ENCODE measurements at places on chromosomes 13 and 19. TPM values are rescaled to one million over a fixed set of nuclear protein-coding genes. Genes with fewer than 3 reads are reported as not detected.

GRIN3B gene
- 2.7 TPM for total RNA-seq

PLPPR3 gene
- 29.2 TPM for total RNA-seq

REXO1 gene
- total RNA-seq, result 35.5 TPM

TMEM145 gene
- total RNA-seq, result 0.70 TPM

DNA sequence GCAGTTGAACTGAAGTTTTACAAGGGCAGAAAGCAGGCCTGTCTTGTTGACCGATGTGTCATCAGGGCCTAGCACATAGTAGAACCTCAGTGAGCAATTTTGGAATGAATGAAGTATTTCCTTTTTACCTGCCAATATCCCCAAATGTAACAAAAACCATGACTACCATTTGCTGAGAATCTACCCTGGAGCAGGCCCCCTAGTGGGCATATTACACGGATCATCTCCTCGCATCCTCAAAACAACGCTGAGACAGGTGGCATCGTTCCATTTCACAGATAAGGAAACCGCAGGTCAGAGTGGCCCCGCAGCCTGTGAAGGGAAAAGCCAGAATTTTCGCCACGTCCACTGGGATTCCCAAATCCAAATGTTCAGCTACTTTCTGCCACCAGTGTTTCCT lies 77.9 kb downstream of the CACNA1A start:
- DNase-seq, result no peak

GRCh38 chr13:46712524-46712923 lies 84.4 kb downstream of the ESD start:
- DNase-seq, result no peak

DNA sequence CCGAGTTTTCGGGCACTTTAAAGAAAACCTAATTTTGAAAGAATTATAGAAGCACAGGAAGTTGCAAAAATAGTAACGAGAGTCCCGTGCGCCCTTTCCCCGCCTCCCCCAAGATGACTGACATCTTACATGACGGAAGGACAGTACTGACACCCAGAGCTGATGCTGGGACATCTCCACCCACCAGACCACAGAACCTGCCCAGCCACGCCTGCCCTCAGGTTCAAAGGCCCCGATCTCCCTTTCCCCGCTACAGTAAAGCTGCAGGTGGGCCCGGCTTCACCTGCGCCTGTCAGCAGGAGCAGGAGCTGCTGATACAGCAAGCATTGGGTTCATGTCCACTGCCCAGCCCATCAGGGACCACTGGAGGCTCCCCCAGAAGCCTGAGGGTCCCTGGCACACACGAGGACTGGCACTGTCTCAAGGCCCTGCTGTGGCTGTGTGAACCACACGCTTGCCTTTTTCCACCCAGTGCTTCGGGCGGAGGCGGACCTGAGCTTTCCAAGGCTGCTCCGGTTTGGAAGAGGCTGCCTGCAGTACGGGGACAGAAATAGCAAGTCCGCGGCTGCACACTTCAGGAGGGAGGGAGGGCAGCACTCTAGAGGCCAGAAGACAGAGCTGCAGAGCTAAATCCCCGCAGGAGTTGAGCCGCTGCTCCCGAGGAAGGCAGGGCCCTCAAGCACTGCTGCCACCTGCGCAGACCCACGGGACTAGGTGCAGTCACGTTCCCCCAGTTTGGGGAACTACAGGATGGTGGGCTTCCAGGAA lies 8.7 kb downstream of the MAP2K2 start:
- no peak for DNase-seq

GRCh38 chr19:44848812-44849447 lies 2.8 kb downstream of the NECTIN2 start:
- DNase-seq, result no peak

GRCh38 chr13:79407349-79407979 lies 1.4 kb upstream of the RBM26 start:
- no peak for DNase-seq

DNA sequence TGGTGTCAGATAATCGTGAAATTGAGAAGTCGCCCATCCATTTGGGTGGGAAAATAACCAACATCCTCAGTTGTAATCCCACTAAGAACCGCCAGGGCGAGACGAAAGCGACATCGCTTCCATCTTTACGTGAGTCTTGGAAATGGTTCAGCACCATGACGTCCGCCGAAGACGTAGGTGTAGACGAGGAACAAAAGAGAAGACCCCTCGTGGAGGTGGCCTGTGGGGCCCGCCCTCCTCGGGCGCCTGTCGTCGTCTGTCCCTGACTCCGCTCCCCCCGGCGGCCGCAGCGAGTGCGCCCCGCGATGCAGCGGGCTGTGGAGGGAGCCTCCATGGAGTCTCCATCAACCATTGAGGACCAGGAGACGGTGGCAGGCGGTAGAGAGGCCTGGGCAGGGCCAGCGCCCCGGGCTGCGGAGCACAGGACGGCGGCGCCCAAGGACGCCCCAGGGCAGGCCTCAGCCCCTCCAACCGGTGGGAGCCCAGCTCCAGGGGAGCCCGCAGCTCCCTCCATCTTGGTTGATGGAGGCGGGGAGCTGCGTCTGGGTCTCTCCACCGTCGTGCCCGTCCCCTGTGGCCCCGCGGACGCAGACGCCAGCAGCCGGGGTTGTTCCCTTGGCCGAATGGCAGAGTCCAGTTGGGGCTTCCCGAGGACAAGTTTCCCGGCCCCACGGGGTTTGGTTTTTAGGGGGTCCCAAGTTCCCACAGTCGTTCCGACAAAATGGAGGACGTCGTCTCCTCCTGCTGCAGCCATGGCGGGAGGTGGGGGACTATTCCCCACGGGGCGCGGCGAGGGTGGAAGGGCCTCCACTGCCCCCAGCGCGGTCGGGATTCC lies 990 bp upstream of the ZMYM2 start:
- peak; percentile 73 for DNase-seq

- DNase-seq, result no peak
Observed at GRCh38 chr13:99384468-99384867, 77.3 kb upstream of the GPR183 start.

- DNase-seq, result no peak
Observed at GRCh38 chr13:108558489-108558888, 70.9 kb upstream of the MYO16 start.

DNA sequence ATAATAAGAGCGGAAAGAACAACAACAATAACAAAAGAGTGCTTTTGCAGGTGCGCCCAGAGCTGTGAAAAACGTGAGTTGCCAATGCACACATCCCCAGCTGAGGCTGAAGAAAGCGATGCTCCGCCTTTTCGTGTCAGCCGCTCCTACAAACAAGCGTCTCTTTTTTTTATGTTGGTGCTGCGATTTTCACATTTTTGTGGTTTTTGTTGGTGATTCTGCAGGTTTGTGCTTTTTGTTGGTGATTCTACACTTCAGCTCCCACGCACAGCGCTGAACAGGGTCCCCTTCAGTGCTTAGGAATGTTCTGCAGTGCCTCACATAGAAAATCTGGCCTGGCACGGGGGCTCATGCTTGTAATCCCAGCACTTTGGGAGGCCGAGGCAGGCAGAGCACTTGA lies 7.3 kb upstream of the SBK3 start:
- DNase-seq, result peak; percentile 95

DNA sequence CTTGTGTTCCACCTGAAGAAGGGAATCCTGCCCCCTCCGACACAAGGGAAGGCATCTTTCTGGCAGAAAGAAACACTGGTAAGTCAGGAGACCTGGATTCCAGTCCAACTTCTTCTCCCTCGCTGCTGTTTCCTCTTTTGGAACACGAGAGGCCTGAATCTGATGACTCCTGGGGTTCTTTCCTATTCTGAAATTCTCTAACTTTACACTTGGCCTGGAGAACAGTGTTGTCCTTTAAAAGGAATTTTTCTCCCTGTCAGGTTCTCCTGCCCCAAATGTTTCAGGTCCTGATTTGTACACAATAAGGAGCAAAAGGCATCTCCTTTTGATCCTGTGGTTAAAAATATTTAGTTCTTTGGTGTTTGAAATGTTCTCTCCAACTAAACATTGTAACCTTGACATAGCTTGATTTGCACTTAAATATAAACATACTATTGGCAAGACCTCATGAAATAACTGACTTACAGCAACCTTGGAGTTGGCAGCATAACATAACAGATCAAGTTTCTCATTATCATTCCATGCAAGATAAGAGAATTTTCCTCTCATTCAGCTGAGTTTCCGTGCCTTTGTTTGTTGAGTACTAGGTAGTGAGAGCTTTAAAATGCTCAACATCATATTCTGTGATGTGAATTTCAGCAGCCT lies 244.8 kb downstream of the COG6 start:
- DNase-seq, result peak; percentile 71

DNA sequence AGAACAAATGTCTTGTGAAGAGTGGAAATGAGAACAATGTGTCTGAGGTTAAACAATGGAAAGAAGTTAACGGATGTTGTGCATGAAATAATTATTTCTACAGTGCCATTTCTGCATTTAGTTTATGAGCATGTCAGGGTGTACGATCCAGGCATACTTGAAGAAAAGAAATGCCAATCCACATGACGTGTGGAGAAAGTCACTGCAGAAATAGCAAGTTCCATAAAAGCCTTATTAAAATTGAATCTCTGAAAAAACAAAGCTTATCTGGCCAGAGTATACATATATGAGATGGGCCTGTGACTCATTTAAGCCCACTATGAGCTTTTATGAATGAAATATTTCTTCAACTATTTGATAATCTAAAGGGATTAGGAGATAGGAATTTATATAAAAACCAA lies 426.1 kb downstream of the EFNB2 start:
- peak; percentile 60 for DNase-seq

DNA sequence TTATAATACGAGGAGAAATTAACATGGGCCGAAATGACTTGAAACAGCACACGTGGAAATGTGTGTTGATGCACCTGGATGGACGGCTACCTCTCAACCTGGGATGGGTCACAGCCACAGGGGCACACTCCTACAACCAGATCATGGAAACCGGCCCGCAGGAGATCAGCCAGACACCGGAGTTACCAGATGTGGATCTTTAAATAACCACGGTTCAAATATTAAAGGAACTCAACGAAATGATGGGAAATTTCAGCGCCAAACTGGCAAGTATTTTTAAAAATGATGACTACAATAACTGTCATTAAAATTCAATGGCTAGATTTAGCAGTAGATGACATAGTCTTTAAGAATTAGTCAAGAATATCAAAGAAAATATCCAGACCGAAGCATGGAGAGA lies 166.9 kb upstream of the GPR12 start:
- DNase-seq, result no peak

- DNase-seq, result no peak
Observed at GRCh38 chr13:43325636-43326035, 302.2 kb downstream of the DNAJC15 start.

- DNase-seq, result peak; percentile 90
Observed at GRCh38 chr19:6103217-6103644, 7.1 kb downstream of the RFX2 start.

GRCh38 chr19:42155796-42156195 lies 23.6 kb upstream of the POU2F2 start:
- DNase-seq, result no peak

GRCh38 chr13:112442483-112443090 lies 66.4 kb downstream of the SPACA7 start:
- DNase-seq, result no peak

- peak; percentile 55 for DNase-seq
Observed at GRCh38 chr19:45164577-45165335, 4.0 kb upstream of the NKPD1 start.

DNA sequence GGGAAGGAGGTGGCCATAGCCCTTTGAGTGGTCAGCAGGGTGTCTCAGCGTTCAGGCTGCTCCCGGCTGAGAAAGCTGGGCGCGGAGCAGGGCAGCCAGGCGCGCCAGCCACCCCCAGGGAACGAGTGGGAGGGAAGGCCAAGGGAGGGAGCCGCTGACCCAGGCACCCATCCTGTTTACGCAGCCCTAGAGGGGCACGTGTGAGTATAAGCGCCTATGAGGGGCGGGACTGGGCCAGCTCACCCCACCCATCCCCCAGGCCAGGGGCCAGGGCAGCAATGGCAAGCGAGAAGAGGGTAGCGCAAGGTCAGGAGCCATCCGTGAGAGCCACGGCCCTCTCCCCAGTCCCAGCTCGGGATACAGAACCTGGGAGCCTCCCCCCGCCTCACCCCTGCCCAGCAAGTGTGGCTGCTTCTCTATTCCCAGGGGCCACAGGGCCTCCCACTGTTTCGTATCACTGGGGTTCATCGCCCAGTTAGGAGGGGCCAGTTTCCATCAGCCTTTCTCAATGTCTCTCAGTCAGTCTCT lies 897 bp upstream of the DMKN start:
- DNase-seq, result no peak

DNA sequence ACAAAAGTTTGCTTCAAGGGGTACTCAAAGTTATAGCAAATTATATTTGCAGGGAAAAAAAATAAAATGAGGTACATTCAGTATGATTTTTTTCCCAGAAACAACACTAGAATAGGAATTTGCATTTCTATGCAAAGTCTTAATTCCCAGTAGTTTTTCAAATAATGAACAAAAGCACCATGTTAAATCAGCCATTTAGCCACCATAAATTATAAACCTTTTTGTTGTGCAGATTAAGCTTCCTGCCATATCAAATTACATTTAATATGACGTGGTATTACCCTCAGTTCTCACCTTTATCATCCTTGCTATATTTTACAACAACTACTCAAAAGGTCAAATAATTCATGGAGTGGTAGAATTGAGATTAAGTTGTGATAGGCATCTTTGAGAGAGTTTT lies 136.6 kb upstream of the FRY start:
- no peak for DNase-seq

- no peak for DNase-seq
Observed at GRCh38 chr13:29384466-29384865, 211.0 kb downstream of the SLC7A1 start.

GRCh38 chr19:55080121-55080967 lies 4.7 kb downstream of the EPS8L1 start:
- no peak for DNase-seq

DNA sequence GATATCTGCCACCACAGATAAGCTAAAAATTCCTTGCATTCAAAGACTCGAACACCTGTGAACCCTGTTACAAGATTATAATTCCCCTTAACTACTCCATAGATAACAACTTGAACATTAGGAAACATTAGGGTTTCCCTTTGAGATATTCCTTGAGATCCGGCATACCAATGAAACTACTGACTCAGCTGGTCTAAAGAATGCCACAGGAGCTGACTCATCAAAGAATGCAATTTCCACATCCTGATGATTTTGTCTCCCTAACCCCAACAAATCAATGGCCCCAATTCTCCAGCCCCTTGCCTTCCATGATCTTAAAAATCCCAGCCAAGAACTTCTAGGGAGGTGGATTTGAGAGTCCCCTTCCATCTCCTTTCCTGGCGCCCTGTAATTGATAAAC lies 35.6 kb upstream of the ZNF599 start:
- peak; percentile 56 for DNase-seq

DNA sequence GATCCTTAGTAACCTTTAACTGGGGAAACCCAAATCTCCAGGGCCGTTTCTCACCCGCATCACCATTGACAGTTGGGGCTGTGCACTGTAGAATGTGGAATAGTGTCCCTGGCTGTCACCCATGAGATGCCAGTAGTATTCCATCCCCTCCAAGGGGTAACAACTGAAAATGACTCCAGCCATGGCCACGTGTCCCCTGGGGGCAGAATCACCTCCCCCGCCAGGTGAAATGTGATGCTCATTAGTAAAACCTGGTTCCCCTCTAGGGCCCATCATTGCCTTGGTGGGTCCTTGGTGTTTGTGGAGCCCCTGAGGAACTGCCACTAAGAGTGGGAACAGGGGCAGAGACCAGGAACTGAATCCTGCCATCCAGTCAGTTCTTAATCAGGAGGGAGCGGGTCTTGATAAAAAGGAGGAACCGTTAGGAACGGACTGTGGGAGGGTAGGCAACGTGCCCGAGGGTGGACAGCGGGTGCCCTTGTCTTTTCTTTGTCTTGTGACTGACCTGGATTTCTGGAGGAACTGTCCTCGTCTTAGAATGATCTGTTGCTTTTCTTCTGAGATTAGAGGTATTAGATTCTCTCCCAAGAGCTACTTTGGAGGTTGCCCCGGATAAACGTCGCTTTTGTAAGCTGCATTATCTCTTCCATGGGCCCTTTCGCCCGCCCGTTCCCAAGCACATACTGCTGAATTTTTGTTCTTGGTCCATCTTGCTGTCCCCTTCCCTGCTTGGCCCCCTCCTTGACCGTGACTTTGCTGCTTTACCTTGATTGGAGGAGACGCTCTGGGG lies 3.5 kb downstream of the MYO9B start:
- DNase-seq, result peak; percentile 26
